ENCODE measurements at places on chromosomes 1 and 21.

DNA sequence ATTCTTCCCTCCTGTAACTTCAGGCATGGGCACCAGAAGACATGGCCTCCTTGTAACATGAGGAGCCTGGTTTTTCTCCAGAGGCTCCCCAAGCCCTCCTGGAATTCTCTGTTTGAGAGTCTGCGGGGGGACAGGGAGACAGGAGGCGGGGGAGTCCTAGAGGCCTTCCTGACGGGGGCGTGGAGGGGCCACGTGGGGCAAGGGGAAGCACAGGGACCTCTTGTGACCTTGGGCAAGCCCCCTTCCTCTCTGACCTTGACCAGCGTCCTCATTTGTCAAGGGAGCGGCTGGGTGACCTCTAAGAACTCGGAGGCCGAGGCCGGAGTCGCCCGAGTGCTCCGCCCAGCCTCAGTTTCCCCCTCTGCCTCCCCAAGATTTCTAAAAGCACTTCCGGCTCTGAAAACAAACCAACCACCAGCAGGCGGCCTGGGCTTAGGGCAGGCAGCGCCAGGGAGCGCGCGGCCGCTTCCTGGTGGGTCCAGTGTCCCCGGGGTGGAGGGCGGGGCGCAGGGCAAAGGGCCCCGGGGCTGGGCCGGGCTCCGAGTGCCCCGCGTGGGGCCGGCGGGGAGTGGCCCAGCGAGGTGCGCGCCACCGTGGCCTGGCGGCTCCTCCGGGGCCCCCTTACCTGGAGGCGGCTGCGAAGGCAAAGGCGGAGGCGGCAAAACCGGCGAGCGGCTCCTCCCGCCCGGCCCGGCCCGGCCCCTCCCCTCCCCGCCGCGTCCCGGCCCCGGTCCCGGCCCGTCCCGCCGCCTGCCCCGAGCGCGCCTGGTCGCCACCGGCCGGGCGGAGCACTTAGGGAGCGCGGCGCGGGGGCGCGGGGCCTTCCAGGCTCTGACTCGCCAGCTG, at the start of gene TMCO4:
Gene TMCO4, minus strand, starts transcription at position 687 of the 846 bp plus-strand sequence. CDS start 19,158 bp downstream, outside the sequence.
- DNase-seq, result peak; percentile 5

DNA sequence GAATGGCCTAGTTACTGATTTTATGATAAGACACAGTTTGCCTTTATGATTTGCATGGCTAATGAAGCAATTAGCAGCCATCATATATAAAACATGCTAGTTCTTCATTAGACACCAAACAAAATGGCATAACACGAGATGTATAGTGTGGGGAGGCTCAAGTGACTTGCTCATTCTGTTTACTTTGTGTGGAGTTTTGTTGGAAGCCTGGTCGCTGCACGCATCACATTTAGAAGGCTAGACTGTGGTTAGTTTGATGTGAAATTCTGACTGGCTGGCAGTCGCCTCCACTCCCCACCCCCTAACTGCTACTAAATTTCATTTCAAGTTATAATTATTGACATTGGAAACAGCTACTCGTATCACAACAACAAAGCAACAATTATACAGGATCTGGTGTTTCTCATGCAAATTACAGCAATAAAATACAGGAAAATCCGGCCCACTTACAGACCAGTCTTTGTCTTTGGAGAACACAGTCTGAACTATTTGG, 356.1 kb downstream of the LMO4 start:
- no peak for DNase-seq

DNA sequence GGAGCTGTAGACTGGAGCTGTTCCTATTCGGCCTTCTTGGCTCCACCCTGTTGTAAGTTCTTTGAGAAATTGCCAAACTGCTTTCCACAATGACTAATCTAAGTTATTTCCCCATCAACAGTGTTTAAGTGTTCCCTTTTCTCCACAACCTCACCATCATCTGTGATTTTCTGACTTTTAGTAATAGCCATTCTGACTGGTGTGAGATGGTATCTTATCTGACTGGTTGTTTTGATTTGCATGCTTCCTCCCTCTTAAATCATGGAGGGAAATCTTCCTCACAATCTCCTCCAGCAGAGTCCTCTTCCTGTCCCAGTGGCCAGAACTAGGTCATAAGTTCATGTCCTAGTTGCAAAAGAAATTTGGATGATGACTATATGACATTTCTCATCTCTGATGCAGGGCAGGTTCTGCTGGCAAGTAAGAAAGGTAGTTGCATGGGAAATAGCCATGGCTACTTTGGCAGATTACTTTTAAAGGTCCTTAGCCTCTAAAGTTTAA, 294.0 kb downstream of the LRRC40 start:
- DNase-seq, result no peak

DNA sequence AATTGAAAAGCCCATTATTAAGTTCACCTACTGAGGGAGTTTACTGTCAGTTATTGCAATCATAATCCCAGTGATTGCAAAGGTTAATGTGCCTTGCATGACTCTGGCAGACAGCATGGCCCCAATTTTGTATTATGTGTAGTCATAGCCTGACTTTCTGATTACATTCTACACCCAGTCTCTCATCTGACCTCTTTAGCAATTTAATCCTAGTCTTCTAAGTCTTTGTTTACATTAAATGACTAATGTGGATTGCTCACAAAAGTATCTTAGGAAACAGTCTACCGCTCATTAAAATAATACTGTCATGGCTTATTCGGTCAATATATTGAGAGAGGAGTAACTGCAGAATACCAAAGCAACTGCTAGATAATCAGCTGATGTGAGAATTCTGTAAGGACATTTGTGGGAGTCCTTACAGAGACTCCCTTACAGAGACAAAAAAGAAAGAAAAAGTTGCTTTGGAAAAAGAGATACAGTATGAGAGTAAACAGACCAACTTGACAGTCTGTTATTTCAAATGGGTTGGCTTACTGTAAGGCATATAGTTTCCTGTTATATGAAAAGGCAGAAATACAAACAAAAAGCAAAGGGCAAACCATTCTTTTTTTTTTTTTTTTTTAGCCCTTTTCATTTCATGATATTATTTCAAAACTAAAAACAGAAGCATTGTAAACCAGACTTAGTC, 42.8 kb downstream of the SMG7 start:
- no peak for DNase-seq

DNA sequence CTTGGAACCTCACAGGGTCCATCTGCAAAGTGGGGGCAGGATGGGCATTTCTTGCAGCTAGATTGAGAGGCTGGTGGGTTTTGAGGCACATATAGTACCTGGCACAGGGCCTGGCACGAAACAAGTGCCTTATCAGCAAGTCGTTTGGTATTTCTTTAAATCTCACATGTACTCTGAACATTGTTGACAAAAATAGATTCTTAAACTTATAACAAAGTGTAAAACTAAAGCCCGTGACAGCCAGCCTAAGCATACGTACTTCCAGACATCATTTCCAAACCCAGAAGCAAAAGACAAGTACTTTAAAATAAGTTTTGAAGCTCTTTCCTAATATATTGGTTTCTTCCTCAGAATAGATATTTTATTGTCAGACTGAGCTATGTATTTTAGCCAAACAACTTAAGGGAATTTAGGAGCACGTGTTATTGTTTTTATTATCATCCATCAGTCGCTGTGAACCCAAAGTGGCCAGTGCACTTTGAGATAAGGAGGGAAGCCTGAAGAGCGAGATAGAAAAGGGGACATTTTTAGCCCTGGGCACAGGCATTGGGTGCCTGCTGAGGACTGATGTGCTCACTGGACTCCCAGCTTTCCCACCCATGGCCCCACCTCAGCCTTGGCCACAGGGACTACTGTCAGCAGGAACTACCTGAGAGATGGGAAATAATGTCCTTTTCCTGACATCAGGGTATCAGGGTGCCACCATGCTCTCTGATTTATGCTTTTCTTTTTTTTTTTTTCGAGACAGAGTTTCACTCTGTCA, 3.0 kb downstream of the FBLIM1 start:
- no peak for DNase-seq
